ENCODE measurements at places on chromosomes 1 and 21. TPM values are rescaled to one million over a fixed set of nuclear protein-coding genes. Genes with fewer than 3 reads are reported as not detected.

LCE2A gene
- total RNA-seq = not detected

DNA sequence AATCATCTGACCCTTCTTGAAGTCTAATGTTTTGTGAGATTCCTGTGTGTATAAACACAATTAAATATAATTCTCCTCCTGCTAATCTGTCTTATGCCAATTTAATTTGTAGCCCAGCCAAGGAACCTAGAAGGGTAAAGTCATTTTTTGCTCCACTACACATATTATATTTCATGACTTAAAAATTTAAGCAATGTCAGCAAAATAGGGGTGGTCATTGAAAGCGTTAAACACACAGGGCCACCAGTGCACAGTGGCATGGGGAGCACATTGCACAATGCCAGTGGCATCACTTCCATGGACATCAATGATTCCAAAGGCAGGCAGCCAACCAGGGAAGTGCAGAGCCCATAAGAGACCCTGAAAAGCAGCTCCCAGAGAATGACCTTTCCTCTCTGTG, 166.1 kb downstream of the AJAP1 start:
- H3K4me3 ChIP-seq = no peak overlapping the region
- peaks cover 8% of the 10 kb centered on the region for H3K27me3 ChIP-seq
- H3K4me1 ChIP-seq = no peaks in the 10 kb centered on the region
- DNase-seq = no peak
- H3K27ac ChIP-seq = no peak overlapping the region

- no peaks in the 10 kb centered on the region for H3K4me1 ChIP-seq
- DNase-seq = no peak
- H3K36me3 ChIP-seq = no peaks in the 10 kb centered on the region
- H3K27ac ChIP-seq = no peak overlapping the region
Measured at GRCh38 chr1:243473227-243474135, 217.6 kb downstream of the SDCCAG8 start.

- no peaks in the 10 kb centered on the region for H3K36me3 ChIP-seq
- H3K4me1 ChIP-seq = peaks cover 5% of the 10 kb centered on the region
- no peak overlapping the region for H3K27ac ChIP-seq
- no peak for DNase-seq
- no peaks in the 10 kb centered on the region for H3K27me3 ChIP-seq
Measured at GRCh38 chr1:6996371-6996770, 211.1 kb downstream of the CAMTA1 start.

DNA sequence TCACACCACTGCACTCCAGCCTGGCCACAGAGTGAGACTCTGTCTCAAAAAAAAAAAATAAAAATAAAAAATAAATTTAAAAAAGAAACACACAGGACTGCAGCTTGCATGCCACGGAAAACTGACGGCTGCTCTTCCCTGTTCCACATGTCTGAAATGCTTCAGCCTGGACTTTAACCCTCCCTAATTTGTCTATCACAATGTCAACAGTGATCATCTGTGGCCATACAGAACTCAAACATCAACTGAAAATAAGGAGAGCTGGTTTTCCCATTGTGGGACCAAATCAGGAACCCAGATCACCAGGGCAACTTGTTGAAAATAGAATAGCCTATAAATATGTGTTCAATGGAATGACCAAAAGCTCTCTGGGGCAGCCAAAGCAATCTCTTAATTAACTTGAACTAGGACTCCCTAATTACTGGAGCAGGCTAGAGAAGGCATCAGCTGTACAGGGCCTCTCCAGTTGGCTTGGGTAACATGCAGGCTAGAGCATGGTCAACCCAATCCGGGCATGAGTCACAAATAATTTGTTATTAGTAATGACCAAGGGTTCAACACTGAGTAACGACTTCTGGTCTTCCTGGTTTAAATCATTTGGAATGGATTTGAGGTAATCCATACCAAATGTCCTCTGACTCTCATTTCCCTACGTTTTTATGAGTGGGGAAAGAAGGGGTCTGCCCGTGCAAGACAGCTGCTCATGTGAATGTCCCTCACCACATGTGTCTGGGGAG, 62.7 kb upstream of the KAZN start:
- no peaks in the 10 kb centered on the region for H3K4me1 ChIP-seq
- no peak overlapping the region for H3K27ac ChIP-seq
- no peak overlapping the region for H3K4me3 ChIP-seq

TSACC gene
- not detected for total RNA-seq

TNFRSF4 gene
- 17.8 TPM for total RNA-seq

DNA sequence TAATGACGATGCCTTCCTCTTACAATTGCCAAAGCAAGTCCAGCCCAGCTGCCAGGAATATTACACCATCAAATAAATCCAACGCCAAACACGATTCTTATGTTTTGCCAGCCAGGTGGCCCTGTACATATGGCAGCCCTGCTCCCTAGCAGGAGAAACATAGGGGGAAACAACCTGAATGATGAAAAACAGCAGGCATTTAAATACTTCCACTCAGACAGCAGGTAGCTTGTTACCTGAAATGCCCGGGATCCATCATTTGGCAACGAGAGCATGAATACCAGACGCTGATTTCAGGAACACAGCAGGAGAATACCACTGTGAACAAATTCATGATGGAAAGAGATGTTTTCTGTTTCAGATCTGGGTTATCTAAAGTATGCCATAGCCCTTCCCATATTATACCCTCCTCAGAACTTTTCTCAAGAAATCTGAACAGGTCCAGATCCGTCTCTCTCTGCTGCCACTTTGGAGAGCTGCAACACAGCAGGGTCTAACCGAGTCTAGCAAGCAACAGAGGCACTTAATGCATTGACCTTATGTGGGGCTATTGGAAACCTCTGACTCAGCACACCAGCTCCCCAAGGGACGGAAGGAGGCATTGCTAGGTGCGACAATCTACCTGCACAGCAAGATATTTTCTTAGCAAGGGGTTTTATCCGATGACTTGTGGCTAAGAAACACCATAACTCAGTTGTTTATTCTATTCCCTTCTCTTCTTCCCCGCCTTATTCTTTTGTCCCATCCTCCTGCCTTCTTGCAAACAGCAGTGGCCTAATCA, 166.3 kb downstream of the BARHL2 start:
- no peak overlapping the region for H3K4me3 ChIP-seq
- no peak overlapping the region for H3K27ac ChIP-seq
- H3K27me3 ChIP-seq = no peaks in the 10 kb centered on the region
- H3K4me1 ChIP-seq = no peaks in the 10 kb centered on the region

S100A14 gene
- total RNA-seq = not detected

DNA sequence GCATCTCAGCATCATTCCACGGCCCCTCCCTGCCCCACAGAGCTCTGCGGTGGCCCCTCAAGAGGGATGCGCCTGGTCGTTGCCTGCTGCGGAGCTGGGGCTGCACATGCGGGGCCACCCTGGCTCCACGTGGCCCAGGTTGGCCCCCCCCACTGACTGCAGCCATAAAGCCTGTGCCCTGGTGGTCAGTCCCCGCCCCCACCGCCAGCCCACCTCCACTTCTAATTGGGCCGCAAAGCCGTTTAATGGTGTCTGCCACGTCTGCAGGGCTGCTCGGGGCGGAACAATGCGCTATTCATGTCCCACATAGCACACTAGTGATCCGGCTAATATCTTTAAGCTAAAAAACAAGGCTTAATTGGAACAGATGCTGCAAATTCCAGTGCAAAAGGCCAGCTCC, 33.5 kb upstream of the ACTRT2 start:
- no peaks in the 10 kb centered on the region for H3K4me1 ChIP-seq
- no peaks in the 10 kb centered on the region for H3K36me3 ChIP-seq
- H3K27ac ChIP-seq = no peak overlapping the region
- no peak for DNase-seq
- H3K4me3 ChIP-seq = no peak overlapping the region

GRCh38 chr1:43563876-43564539, 33.3 kb downstream of the PTPRF start:
- peaks cover 53% of the 10 kb centered on the region for H3K27me3 ChIP-seq
- H3K4me1 ChIP-seq = no peaks in the 10 kb centered on the region
- no peak overlapping the region for H3K27ac ChIP-seq
- DNase-seq = no peak
- no peaks in the 10 kb centered on the region for H3K36me3 ChIP-seq
